ENCODE measurements at places on chromosomes 12 and 14.

GRCh38 chr12:120316798-120317223 lies 10.8 kb downstream of the PLA2G1B start:
- DNase-seq, result no peak

GRCh38 chr14:94547151-94547680 lies 14.0 kb upstream of the SERPINA4 start:
- no peak for DNase-seq

- DNase-seq, result no peak
Measured at GRCh38 chr14:50762001-50762930, 68.7 kb downstream of the NIN start.

- DNase-seq, result no peak
Measured at GRCh38 chr12:111643427-111643826, 42.3 kb downstream of the BRAP start.

DNA sequence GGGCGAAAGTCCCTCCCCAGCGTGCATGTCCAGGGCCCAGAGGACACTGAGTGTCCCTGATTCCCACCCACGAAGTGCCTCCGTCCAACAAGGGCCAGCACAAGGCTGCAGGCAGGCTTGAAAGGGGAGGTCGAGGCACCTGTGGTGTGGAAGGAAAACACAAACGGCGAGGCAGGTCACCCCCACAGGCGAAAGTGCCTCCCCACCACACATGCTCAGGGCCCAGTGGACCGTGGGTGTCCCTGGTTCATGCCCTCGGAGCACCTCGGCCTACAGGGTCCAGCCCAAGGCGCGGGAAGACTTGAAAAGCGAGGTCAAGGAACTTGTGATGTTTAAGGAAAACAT lies 370.4 kb downstream of the ALG10 start:
- DNase-seq, result no peak

GRCh38 chr12:47228802-47229201 lies 149.0 kb upstream of the AMIGO2 start:
- DNase-seq, result no peak

DNA sequence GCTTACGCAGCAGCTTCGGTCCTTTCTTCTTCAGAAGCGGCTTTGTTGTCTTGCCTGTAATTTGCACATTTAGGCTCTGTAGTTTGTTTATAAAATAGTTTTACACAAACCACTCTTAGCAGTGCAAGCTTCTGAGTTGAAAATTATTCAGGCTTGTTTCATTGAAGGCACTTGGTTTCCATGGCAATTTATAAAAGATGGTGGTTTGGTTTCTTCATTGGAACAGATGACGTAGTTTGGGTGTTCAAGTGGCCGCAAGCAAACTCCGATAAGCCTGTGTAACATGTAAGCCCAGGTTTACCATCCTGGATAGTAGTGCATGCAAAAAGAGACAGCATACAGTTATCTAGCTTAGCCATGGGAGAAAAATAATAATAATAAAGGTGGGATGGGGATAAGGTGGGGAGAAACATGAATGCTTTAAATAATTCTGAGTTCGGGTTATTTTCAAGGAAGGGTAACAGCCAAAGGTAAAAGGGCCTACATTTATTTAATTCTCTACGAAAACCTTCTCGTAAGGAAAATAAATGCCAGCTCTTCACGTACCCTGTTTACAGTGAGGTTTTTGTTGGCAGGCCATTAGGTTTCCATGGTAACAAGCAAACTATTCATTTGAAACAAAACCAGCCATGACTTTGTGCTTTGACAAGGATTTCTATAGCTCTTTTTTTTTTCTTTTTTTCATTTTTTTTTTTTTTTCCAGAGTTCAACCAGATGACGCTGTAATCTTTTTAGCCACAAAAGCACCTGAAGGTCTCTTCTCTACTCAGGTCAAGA lies 189.6 kb upstream of the RPL10L start:
- no peak for DNase-seq

DNA sequence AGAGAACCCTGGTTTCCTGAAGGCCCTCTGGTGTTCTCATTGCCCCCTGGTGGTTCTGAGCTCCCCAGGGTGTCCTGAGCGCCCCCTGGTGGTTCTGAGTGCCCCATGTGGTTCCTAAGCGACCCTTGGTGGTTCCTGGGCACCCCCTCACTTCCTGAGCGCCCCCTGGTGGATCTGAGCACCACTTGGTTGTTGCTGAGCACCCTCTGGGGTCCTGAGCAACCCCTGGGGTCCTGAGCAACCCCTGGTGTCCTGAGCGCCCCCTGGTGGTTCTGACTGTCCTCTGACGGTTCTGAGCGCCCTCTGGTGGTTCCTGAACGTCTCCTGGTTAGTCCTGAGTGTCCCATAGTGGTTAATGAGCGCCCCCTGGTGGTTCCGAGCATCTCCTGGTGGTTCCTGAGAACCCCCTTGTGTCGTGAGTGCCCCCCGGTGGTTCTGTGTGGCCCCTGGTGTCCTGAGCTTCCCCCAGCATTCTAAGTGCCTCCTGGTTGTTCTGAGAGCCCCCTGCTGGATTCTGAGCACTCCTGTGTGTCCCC lies 568.3 kb downstream of the TMEM121 start:
- DNase-seq, result no peak

GRCh38 chr14:59305836-59306555 lies 117.5 kb downstream of the DAAM1 start:
- DNase-seq, result no peak

- no peak for DNase-seq
Measured at GRCh38 chr14:36591482-36591881, 9.1 kb upstream of the NKX2-8 start.

DNA sequence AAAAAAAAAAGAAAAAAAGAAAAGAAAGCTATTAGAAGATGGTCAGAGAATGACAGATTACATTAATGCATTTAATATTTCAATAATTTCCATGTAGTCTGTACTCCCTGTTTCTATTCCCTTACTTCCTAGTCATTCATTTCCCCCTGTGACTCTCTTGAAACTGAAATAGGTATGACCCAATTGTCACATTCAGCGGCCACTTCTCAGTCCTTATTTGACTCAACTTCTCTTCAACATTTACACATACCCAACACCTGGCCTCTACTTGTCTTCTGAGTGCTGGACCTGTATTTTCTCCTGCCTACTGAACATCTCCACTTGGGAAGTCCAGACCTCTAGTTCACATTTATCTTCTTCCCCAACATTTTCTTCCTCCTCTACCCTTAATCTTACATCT lies 7.2 kb downstream of the EEA1 start:
- no peak for DNase-seq

DNA sequence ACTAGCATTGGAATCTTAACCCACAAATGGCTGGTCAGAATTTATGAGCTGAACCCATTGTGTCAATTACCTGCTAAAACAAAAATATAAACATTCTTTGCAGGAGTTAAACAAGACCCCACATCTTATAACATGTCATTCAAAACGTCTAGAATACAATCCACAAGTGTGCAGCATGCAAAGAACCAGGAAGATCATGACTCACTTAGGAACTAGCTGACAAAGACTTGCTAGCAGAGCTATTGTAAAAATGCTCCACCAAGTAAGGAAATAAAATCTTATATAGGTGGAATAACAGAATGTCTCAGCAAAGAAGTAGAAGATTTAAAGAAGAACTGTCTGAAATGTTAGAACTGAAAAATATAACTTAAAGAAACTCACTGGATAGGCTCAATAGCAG lies 26.5 kb upstream of the POC1B start:
- DNase-seq, result no peak

DNA sequence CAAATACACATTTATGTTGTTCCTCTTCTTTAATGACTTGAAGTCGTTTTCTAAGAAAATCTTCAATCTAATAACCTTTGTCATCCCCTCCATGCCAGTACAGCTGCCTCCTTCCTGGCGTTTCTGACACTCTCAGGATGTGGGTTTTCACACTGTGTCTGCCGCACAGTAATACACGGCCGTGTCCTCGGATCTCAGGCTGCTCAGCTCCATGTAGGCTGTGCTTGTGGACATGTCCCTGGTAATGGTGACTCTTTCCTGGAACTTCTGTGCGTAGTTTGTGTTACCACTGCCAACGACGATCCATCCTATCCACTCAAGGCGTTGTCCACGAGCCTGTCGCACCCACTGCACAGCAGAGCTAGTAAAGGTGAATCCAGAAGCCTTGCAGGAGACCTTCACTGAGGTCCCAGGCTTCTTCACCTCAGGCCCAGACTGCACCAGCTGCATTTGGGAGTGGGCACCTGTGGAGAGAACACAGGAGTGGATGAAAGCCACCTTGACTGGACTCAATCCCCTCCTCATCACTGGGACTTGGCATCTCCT lies 1095.9 kb downstream of the TMEM121 start:
- DNase-seq, result peak; percentile 25

DNA sequence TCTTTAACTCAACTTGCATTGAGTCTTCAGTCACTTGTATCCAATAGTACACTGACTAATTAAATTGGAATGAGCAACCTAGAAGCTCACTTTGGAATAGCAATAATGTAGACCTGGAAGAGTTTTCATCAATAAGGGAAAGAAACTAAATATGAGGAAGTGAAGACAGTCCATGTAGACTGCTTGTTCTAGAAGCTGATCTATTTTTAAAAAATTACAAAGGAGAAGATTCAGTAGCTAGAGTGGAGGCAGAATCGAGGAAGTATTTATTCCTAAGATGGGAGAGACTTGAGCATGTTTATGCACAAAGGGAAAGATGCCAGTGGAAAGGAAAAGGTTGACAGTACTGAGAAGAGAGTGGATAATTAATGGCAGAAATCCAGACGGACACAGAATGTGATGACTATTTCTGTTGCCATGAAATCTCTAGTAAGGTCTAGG lies 156.3 kb upstream of the PDE3A start:
- no peak for DNase-seq

DNA sequence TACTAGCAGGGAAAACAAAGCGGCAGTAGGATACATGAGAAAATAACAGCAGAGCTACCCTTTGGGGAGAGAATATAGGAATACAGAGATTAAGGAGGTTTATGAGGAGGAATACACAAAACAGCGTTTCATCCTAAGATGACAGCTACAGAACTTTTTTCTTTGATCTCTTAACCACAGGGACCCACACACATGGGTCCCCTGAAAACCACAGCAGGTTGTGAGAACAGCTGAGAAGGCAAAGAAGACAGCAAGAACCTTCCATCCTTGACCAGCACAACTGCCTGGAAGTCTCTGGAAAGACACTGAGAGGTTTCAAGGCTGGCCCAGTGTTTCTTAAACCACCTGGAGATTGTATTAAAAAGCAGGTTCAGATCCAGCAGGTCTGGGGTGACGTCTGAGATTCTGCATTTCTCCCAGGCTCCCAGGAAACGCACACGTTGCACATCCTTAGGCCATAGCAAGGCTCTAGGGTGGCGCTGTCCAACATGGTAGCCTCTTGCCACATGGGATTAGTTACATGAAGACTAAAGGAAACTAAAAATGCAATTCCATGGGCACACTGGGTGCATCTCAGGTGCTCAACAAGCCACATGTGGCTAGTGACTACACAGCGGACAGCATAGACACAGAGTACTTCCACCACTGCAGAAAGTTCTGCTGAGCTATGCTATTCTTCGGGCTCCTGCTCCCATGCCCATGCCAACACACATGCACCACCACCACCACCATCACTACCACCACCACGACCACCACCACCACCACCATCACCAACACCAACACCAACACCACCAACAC lies 92.3 kb downstream of the FOXN3 start:
- no peak for DNase-seq

- DNase-seq, result no peak
Measured at GRCh38 chr14:23091294-23092225, 3.4 kb downstream of the ACIN1 start.
